ENCODE measurements at places on chromosomes 4 and X.

DNA sequence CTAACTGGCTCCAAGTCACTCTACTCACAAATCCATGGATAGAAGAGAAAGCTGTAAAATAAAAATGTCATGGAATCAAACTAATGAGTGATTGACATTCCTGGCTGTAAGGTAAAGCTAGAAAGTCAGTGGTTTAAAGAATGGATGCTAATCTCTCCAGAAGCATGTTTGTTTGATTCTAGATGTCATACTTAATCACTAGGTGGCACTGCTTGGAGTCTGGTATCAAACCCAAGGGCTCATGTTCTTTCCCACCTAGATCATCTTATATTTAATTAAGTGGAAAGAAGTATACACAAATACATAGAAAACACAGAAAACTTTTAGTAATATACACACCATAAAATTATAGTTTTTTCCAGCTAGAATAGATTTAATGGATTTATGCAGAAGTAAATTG is 2666.6 kb downstream of the PCDH7 start:
- no peak for DNase-seq

- no peak for DNase-seq
Observed at GRCh38 chr4:869776-870175, 43.8 kb upstream of the CPLX1 start.

- DNase-seq, result no peak
Observed at GRCh38 chrX:13968198-13968597, 61.5 kb downstream of the GEMIN8 start.

GRCh38 chrX:38409289-38409688 is 56.9 kb downstream of the OTC start:
- no peak for DNase-seq

DNA sequence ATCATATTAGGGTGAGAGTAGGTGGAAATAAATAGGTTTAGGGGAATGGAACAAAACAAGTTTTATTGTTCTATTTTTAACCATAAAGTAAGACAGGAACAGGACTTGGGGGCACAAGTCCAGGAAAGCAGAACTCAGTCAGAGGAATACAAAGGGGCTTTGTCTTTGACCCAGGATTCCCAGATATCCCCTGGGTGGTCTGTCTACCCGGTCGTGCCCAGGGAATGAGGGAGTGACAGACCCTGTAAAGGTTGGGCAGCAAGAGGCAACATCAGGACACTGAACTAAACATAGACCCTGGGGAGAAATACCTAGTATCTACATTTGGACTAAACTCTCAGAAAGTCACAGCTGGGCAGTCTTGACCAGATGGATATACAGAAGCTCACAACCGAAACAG is 50.6 kb downstream of the PTCHD1 start:
- DNase-seq, result no peak

- DNase-seq, result no peak
Observed at GRCh38 chr4:118927974-118928373, 39.3 kb downstream of the SYNPO2 start.

GRCh38 chr4:78742300-78742699 is 33.9 kb upstream of the BMP2K start:
- no peak for DNase-seq

- no peak for DNase-seq
Observed at GRCh38 chr4:39205000-39205399, 22.7 kb downstream of the WDR19 start.

DNA sequence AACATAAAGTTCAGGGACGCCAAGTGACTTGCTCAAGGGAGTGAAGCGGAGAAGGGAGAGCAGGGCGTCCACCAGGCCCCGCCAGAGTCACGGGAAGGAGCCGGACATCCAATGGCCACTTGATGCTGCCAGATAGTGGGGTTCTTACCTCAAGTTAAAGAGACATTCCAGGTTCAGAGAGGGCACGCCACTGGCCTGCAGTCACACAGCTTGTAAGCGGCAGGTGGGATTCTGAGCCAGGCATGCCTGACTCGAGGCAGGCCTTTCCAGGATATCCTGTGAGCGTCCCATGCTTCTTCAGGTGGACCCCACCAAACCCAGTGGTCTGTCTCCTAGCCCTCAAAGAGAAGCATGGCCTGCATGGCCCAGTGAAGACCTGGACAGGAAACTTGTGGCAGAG is 2.4 kb downstream of the MAN2B2 start:
- no peak for DNase-seq

DNA sequence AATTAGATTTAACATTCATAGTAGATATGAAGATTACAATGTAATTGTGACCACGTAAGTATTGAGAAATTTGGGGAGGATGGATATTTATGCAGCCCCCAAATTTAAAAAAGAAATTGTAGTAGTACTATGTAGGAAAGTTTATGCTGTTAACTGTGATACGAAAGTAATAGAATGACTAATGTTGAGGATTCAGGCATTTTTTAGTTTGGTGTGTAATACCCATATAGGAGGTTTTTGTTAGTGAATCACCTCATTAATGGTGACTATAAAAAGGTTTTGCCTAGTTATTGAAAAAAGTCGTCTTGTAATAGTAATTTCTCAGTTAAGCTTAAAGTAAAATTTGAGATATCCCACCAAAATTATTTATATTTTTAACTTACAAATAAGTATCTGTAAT is 67.2 kb downstream of the SMARCAD1 start:
- DNase-seq, result peak; percentile 6

DNA sequence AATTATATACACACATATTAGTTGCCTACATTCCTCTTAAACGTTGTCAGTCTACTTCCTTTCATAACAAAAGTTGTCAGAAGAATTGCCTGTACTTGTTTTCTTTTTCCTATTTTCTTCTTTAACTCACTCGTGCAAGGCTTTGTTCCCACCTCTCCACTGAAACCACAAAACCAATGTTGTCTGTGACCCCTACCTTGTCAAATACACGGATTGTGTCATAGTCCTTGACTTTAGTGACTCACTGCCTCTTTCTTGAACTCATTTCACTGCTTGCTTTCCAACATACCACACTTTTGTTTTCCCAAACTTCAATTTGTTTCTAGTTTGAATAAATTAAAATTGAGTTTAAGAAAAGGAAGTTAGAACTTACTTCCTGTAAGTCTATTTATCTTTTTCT is 283.9 kb upstream of the AGA start:
- no peak for DNase-seq

GRCh38 chr4:89754531-89754930 is 82.4 kb downstream of the SNCA start:
- DNase-seq, result no peak

DNA sequence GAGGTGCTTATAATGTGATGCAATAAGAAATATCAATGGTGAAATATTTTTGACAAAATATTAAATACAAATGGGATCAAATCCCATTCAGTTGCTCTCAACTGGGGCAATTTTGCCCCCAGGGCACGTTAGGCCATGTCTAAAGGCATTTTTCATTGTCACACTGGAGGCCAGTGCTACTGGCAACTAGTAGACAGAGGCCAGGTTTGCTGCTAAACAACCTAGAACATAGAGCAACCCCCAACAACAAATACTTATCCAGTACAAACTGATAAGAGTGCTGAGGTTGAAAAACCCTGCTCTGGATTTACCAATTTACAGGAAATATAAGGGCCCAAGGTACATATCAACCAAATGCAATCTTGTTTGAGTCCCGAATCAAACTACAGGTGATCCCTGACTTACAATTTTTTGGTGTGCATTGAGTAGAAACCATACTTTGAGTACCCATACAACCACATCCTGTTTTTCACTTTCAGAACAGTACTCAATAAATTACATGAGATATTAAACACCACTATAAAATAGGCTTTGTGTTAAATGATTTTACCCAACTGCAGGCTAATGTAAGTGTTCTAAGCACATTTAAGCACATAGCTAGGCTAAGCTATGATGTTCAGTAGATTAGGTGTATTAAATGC is 237.5 kb downstream of the HNRNPD start:
- DNase-seq, result no peak

DNA sequence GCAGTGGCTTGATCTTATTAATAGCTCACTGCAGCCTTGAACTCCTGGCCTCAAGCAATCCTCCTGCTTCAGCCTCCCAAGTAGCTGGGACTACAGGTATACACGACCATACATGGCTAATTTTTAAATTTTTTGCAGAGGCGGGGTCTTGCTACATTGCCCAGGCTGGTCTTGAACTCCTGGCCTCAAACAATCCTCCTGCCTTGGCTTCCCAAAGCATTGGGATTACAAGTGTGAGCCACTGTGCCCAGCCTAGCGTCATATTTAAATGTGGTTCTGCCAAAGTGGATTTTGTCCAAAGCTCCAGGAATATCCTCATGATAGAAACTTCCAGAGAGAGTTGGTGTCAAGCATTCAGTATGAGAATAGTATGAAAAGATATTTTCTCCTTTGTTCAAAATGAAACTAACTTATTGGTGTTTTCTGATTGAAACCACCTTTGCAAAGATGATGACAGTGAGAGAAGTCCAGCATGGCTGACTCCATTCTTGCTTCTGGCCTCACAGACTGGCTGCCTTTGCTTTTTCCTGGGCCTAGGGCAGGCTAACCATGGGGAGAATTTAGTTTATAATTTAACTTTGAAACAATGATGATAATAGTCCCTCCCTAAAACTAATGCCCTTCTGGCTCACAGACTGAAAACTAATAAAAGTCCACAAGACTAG is 129.0 kb downstream of the C4orf51 start:
- DNase-seq, result no peak

DNA sequence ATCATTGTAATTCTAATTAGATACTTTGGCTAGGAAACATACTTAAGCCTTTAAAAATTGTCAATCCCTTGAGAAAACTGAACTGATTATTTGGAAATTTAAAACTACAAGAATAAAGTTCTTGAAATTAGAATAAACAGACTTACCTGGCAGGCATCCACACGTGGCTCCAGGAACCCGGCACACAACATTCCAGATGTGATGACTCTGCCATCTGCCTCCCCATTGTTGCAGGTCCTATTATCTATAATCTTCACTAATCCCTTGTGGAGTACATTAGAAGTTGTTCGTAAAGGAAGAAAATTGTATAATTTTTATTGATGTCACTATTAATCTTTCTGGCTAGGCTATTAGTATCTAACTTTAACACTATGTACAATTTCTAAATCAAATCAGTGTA is 16.2 kb upstream of the GNRHR start:
- no peak for DNase-seq

GRCh38 chr4:5143306-5143861 is 92.1 kb downstream of the STK32B start:
- no peak for DNase-seq

DNA sequence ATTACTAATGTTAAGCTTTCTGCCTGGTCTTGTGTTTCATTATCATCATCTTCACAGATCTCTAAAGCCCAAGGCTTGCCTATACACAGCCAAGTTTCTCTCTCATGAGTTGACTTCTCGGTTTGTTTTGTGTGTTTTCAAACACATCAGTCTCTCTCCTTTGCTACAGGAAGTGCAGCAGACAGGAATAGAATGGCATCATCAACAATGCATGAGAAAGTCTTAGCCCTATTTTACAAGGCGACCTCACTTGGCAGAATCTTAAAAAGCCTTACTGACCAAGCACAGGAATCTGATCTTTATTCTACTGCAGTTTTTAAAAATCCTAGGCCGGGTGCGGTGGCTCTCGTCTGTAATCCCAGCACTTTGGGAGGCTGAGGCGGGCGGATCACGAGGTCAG is 36.8 kb downstream of the CC2D2A start:
- peak; percentile 60 for DNase-seq

DNA sequence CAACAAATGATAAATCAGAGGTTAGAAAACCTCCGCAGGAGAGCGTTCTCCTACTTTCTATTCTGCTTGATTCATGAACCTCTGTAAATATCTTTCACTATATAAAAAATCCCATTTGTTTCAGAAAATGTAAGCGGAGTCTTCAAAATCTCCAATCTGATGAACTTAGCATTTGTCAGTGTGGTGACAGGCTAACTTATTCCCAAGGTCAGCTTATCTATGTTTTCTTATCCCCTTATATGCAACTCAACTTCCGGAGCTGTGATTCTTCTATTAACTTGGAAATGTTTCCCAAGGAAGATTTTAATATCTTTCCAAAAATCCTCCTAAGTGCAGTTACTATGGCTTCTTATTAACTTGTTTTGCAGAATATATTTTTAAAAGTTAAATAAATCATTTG is 87.5 kb upstream of the C1QTNF7 start:
- DNase-seq, result no peak

DNA sequence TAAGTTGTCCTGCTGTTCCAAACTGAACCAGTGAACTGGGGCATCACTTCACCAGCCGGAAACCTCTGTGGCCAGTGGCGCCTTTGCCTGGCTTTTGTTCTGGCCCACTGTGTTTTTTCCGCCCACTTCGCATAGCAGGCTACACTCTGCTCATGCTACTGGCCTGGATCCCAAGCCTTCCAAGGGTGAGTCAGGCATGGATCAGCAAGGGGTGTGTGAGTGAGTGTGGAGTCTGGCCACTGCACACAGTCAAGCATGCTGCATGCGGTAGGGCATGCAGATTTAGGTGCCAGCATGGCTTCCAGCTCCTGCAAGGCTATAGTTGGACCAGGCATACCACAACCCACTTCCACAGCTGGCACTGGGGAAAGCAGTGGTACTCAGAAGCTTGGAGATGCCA is 1967.9 kb downstream of the C4orf33 start:
- DNase-seq, result no peak

- DNase-seq, result no peak
Observed at GRCh38 chr4:37223732-37224131, 20.8 kb upstream of the NWD2 start.

DNA sequence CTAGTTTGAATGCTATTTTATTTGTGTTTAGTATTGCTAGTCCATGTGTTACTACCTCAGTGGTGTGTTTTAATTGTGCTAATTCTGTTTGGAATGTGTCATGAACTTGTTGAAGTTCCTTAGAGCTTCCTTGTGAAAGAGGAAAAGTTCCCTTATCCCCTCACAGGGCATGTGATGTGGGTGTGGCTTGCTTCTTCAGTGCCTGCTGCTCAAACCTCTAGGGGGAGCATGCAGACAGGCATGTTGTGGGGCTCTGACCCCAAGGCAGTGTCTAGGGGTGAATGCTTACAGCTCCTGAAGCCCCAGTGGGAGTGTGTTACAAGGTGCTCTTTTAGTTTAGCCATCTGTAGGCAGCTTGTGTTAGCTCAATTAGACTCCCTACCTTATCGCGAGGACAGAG is 86.5 kb downstream of the MAGED4 start:
- DNase-seq, result no peak

DNA sequence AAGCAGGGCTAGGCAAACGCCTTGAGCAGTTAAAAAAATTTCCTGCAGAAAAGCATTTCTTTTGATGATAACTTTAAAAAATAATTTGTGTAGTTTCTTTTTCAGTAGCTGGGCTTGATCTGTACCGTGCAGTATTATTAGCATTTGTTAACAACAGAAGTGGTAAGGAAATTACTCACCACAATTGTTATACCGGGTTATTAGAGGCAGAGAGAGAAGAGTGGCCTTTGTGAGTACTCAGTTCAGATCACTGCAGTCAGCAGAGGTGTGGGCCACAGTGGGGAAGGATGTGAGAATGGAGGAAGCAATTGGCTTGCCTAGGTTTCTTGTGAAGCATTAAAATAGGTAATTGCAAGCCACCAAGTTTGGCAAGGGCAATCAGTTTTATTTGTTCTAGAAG is 14.3 kb upstream of the IL21 start:
- DNase-seq, result no peak

DNA sequence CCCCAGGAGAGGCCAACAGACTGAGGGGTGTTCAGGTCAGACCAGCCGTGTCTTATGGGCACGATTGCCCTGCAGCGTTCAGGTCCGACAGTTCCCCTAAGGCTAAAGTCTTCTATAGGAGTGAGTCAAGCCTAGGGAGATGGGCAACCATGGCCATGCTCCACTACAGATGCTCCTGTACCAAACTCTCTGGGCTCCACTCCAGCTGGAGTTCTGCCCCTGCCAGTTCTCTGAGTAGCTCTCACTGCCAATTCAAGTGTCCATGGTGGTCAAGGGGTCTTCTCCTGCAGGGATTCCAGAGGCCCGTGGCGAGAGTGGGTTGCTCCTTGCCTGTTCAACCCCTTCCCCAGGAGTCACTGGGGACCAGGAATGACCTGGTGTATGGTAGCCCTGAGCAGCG is 38.2 kb downstream of the BEX3 start:
- DNase-seq, result no peak
